ENCODE measurements at places on chromosomes 6 and 20.

GRCh38 chr6:3119040-3119723 is 671 bp downstream of the BPHL start:
- DNase-seq: no peak

- DNase-seq: no peak
Observed at GRCh38 chr6:170175644-170176135, 115.2 kb downstream of the DLL1 start.

DNA sequence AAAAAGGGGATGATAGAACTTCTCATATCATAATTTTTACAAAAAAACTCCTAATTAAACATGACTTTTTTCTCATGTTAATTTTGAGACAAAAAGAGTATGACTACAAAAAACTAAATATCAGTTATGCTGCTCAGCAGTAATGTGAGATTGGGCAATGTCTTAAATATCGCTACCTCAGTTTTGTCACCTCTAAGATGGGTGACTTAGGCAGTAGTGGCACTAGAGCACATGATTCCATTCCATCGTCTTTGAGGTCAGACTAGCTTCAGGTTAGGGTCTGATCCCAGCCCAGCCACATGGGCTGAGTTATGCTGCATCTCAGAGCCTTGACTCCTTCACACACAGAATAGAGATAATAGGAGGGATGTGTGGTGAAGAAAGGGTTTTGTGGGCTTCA is 11.0 kb downstream of the DCBLD1 start:
- no peak for DNase-seq

DNA sequence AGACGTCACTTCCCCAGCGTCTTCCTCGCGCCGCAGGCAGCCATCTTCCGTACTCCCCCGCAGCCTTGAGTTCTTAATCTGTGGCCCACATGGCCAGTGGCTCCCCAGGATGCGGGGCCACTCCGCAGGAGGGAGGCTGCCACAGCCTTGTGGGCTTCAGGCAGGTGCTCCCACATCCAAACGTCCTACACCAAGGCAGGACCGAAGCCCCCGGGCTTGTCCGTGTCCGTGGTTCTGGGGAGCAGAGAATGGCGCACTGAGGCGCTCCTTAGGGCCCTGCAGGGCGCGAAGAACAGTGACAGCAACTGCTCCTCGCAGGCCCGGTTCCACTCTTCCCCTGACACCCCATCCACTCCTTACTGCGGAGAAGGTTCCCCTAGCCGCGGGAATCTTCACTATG is 755.8 kb downstream of the PRIM2 start:
- no peak for DNase-seq

GRCh38 chr6:11323666-11324452 is 91.4 kb upstream of the NEDD9 start:
- DNase-seq: no peak

- DNase-seq: no peak
Observed at GRCh38 chr20:22576273-22576672, 8.1 kb downstream of the FOXA2 start.

Measured in activated CD4-positive, CD25-positive, alpha-beta regulatory T cell (primary cell).